Stimulated activated CD8-positive, alpha-beta memory T cell treated with anti-CD3 and anti-CD28 coated beads, Interleukin-7, amount 100 ng/mL, for 48 hours (primary cell): ENCODE measurements at places on chromosomes 1 and 21.

DNA sequence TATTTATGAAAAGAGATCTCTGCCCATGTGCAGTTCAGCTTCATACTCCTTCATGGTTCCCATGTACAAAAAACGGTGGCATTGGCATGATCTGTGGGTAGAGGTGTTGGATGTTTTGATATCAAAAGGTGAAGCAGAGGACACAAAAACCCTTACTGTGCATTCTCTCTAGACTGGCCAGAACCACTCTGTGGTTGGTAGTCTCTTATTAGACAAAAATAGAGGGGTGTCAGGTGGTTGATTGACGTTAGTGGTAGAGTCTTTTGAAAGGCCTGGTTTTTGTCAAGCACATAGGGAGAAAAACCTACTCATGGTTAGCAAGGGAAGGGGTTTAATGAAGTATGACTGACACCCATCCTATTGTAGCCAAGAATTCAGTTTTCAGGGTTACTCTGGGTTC, 400.0 kb upstream of the TMPRSS15 start:
- DNase-seq, result no peak

GRCh38 chr1:37158113-37158749, 123.9 kb upstream of the GRIK3 start:
- no peak for DNase-seq

DNA sequence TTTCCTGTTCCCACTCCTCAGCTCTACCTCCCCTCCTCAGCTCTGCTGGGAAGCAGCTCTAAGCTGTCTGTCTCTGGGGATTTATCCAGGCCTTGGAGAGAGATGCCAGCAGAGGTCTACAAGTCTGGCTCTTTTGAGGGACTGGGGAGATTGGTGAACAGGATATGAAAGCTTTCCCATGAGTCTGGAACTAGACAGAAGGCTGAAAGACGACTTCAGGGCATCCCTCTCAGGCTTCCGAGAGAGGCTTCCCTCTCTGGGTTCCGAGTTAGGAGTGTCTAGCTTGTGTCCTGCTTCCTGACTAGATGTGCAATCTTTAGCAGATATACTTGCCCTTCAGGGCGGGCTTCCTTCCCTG, 733 bp downstream of the TMEM35B start:
- DNase-seq, result no peak

- DNase-seq, result no peak
Measured at GRCh38 chr1:66336641-66336990, 197.3 kb upstream of the SGIP1 start.

DNA sequence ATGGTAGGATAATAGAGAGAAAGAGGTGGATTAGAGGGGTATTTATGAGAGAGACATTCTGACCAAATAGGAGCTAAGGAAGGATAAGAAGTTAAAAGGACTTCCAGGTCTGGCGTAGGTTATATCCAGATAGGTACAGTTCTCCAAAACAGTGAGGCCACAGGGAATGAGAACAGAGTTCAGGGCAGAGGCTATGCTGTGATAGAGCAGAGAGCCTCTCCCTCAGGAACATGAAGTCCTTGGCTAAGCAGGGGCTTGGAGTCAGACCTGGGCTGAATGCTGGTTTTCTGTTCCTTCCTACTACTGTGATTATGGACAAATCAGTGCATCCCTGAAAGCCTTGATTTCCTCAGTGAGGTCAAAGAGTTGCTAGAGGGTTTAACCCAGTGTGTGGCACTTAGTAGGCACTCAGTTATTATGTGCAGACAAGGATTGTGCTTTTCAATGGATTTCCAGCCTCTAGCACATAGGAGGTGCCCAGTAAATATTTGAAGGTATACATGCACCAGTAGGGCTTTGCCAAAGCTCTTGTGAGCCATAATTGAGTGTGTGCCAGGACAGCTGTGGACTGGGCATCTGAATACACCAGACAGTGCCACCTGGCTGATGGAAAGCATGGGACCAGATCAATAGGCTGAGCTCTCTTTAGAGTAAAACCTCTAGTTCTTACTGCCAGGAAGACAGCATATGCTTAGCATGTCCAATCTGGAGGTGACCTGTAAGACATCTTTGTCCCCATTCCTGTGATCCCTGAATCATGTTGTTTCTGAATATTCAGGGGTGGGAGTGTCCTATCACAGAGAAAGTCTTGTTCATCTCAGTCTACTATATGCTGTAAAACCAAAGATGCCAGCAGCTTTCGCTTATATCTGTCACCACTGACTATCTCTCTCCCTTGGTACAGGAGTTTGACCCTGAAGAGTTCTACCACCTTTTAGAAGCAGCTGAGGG, 111.1 kb downstream of the PIK3R3 start:
- DNase-seq, result no peak

- DNase-seq, result no peak
Measured at GRCh38 chr1:15616373-15617172, 685 bp upstream of the DDI2 start.

GRCh38 chr21:41149199-41149598, 18.8 kb upstream of the BACE2 start:
- no peak for DNase-seq

GRCh38 chr1:22877112-22877915, 95.4 kb downstream of the LACTBL1 start:
- no peak for DNase-seq

DNA sequence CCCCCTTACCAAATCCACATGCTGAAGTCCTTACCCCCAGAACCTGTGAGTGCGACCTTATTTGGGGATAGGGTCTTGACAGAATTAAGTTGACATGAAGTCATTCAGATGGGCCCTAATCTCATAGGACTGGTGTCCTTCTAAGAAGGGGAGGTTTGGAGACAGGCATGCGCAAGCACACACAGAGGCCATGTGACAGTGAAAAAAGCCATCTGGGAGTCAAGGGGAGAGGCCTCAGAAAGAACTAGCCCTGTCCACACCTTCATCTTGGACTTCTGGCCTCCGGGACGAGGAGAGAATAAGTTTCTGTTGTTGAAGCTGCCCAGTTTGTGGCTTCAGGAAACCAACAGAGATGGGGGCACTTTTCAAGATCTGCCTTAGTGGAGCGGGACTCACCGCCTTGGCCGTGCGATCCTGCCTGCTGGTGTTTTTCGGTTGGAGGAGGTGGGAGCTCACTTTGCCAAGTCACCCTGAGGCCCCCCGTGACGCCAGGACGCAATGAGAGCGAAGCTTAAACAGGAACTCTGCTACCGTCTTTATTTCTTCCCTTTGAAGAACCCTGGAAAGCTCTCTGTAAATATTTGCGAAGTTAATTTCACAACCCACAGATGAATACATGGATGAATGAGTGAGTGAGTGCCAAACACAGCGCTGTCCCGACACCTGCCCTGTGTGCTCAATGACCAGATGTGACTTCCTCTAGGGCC, 42.5 kb upstream of the C1orf174 start:
- no peak for DNase-seq

DNA sequence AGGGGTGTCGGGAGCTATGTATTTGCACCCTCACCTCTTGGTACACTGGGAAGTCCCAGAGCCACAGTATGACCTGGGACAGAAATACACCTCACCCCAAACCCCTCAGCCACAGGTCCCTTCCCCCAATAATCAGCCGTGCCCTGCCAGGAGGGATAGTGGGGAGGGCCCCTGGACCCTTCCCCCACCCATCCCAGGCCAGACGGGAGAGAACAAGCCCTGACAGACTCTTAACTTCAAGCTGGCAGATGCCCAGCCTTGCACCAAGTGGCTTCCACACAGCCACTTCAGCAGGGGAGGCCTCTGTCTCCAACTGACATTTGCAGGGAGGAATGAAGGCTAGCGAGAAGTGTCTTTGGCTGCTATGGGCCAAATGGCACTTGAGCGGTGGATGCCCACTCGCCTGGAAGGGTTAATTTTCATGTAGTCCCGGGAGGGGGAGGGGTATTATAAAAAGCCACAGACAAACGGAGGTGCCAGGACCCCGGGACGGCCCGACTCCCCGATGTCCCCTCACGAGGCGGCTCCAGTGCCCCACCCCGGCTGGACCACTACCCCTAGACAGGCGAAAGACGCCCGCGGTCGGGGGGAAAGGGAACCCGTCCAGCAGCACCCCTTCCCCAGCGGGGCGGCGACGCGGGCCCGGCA, 495 bp downstream of the SYNC start:
- no peak for DNase-seq

DNA sequence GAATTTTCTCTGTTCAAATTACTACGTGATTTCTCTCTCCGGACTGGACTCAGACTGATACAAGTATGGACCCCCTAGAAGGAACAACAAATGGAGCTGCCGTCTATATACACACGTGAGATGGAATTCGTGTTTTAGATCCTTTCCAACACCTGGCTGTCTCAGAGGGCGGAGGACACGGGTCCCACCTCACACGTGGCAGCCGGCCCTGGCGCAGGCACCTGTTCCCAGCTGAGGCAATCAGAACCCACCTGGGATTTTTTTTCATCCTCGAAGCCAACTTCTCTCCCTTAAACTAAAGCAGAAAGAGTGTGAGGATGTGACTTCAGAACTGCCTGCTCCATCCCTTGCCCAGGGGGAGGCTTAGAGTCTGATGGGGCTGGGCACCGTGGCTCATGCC, 34.1 kb upstream of the SCCPDH start:
- DNase-seq, result no peak

DNA sequence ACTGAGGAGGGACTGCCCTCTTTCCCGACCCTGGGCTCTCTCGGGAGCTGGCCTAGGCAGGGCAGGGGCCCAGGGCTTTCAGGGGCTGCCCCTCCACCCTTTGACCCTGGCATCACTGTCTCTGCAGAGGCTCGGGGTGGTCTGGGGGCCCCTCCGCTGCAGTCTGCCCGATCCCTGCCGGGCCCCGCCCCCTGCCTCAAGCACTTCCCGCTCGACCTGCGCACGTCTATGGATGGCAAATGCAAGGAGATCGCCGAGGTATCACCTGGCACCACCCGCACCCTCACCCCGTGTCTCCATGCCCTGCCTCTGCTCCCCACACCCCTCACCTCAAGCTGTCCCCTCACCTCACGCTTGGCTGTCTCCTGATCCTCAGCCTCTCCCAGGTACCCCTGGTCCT, 5.5 kb downstream of the AMPD2 start:
- no peak for DNase-seq

DNA sequence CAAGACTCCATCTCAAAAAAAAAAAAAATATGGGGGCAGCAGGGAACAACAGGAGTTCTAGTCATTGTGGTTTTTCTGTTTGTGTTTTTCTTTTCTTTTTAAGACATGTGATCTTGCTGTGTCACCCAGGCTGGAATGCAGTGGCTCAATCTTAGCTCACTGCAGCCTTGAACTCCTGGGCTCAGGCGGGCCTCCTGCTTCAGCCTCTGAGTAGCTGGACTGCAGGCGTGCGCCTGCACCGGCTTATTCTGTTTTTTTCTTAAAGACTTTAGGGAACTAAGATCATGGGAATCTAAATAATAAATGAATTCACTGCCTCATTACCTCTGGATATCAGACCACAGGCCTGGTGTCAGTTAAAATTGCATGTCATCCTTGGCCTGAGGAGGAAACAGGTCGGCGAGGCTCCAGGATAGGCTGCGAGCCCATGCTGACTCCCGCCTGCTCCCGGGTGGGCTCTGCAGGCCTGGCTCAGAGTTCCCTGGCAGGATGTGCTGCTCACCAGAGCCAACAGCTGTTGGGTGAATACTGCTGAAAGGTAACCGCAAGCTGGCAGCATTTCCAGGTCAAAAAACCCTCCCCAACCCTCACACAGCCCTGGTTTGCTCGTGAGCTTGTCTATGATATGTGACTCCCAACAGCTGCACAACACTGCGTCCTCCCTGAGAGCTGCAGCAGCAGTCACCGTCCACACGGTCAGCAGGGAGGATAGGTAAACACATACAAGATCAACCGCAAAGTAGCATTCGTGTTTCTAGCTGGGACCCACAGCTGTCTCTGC, 58.1 kb downstream of the SCCPDH start:
- no peak for DNase-seq

GRCh38 chr21:39705849-39706248, 39.1 kb upstream of the IGSF5 start:
- DNase-seq, result no peak

DNA sequence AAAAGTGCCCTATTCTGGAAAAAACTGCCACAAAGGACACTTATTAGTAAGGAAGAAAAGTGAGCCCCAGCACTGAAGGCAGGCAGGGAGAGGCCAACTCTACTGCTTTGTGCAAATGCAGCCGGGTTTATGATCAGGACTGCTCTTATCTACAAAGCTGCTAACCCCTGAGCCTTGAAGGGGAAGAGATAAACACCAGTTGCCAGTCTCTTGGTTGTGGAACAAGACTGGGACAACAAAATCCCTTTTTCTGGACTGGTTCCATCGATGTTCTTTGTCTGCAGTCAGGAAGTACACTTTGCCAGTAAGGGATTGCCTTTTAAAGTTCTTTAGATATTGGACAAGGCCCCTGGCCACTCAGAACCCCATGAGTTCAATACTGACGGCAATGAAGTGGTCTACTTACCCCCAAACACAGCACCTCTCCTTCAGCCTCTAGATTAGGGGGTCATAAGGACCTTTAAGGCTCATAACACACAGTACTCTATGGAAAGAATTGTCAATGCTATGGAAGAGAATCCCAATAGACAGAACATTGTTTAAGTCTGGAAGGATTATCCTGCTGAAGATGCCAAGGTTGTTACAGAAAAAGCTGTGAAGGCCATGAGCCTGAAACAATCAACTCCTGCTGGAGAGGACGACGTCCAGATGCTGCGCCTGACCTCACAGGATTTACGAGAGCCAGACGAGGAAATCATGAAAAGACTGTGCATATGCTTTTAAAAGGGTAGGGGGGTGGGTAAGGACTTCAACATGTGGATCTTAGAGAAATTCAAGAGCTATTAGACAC, 43.6 kb downstream of the GNB1 start:
- DNase-seq, result no peak

- DNase-seq, result no peak
Measured at GRCh38 chr1:109697066-109697465, 9.4 kb downstream of the GSTM1 start.

DNA sequence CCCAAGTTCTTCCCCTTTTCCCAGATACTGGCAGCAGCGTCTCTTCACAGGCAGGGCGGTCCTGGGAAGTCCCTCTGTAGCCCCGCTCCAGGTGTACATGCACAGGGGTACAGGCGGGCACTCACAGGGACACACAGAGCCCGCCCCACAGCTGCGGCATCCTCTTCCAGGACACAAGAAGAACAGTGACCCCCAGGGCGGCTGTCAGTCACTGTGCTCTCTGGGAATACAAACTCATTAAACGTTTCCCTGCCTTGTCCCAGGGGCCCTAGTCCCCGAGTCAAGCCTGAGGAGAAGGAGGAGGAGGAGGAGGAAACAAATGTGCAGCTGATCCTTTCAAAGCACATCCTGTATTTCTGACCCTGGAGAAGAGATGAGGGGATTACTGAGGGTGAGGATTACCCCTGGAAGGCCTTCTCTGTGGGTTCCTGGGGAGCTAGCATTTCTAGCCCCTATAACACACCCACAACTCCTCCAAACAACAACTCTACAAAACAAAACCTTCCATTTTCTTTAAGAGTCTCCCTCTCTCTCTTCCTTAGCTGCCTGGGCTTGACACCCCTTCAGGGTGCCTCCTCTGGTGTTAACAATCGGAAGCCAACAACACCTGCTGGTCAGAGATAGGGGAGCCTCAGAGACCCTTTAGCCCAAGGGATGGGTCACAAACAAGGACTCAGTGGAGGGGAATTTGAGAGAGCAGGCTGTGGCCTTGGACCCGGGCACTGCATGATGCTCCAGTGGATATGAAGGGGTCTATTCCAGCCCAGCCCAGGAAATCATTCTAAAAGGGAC, 28.4 kb upstream of the DMBX1 start:
- DNase-seq, result no peak

GRCh38 chr1:230824919-230825721, 43.2 kb downstream of the C1orf198 start:
- no peak for DNase-seq
